ENCODE measurements at places on chromosomes 7 and 10.

- no peak for DNase-seq
These were observed 15.5 kb upstream of the SLC18A3 start for GRCh38 chr10:49594594-49594993.

- peak; percentile 16 for DNase-seq
These were observed 818 bp upstream of the SUPV3L1 start for GRCh38 chr10:69179089-69179742.

DNA sequence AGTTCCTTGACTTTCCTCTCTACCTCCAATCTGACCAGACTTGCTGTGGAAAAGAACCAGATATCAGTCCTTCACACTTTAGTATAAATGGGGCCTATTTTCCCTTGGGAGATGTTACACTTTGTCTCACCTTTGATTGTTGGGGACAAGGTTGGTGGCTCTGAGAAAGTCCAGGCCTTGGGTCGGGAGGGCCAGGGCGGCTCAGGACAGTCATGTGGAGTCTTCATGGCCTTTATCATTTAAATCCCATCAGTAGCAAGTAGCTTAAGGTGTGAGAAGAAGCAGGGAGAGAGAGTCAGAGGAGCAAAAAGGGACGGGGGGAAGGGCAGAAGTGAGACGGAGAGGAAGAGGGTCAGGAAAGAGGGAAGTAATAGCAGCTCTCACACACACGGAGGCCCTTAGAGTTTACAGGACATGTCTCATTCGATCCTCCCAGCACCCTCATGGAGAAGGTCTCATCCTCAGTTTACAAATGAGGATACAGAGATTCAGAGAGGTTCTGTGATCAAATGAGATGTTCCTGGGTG lies 40.5 kb downstream of the TBATA start:
- DNase-seq, result no peak

DNA sequence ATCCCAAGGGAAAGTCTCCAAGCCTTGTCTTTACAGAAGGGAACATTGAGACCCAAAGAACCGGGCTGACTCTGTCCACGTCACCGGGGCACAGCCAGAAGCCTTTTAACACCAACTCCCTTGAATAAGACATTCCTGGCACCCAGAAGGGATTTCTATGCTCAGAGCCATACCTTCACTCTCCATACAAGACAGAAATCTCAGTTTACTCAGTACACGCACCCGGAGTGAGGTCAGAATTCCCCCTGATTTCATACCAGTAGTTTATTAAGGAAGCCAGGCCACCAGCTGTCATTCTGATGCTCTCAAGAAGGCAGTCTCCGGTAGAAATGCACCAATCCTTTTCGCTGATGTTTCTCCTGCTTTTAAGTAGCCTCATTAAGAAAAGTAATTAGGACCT lies 134.2 kb upstream of the KCNMA1 start:
- no peak for DNase-seq

DNA sequence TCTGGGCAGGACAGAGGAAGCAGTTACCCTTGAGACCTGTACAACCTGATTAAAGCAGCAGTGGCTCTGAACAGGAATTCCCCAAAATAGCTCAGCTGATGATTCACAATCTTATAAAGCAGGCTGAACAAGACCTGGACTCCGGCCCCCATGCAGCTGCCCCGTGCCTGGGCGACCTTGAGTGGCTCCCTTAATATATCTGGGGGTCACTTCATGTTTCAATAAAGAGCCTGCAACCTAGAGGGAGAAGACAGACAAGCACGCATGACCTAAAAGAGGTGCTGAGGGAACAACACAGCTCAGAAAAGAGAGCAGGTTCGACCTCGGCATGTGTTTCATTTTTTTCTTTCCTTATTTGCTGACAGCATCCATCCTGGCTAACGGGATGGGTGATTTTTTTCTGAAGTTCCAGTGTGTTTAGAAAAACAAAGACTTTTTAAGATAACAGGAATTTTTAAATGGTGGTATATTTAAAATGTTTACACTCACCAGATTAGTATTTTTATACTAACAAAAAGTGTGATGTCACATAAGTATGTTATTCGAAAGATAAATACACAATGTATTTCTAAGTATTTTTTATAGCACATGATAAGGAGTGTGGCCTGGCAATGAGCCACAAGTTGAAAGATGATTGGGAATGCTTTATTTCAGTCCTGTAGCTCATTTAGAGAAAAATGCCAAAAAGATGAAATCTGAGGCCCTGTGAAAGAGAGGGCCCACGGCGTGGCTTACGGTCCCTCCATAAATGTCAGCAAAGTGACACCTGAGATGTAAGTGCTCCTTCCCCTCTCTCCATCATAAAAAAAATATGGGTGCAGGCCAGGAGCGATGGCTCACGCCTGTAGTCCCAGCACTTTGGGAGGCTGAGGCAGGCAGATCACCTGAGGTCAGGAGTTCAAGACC lies 161.3 kb downstream of the SLIT1 start:
- no peak for DNase-seq

GRCh38 chr7:129127601-129128000 lies 16.9 kb upstream of the TSPAN33 start:
- no peak for DNase-seq

GRCh38 chr7:26375726-26376174 lies 84.1 kb downstream of the SNX10 start:
- no peak for DNase-seq

- DNase-seq, result no peak
These were observed 80.4 kb downstream of the HIP1 start for GRCh38 chr7:75658369-75658768.

- no peak for DNase-seq
These were observed 131.8 kb upstream of the UNC5B start for GRCh38 chr10:71080381-71081228.

DNA sequence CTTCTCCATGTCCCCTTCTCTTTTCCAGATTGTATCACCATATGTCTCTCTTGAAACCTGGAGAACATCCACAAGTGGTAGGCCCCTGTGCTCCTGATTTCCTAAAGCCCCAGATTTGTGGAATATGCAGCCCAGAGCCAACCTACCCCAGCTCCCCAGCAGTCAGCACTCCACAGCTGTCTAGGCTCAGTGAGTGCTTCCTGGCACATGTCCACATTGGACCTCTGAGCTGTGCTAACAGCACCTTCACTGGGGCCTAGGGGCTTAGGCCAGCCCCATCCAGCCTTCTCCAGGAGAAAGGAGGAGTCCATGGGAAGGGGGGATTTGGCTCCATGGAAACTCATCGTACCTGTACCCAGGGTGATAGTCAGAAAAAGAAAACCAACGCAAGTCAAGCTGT lies 192.7 kb downstream of the FGFR2 start:
- DNase-seq, result no peak

- DNase-seq, result no peak
These were observed 26.3 kb downstream of the CRCP start for GRCh38 chr7:66140924-66141323.

GRCh38 chr7:15764010-15764409 lies 77.5 kb upstream of the MEOX2 start:
- no peak for DNase-seq

- DNase-seq, result no peak
These were observed 455.1 kb downstream of the AUTS2 start for GRCh38 chr7:70053421-70053820.

- DNase-seq, result no peak
These were observed 162.4 kb downstream of the AGMO start for GRCh38 chr7:15399441-15399840.

DNA sequence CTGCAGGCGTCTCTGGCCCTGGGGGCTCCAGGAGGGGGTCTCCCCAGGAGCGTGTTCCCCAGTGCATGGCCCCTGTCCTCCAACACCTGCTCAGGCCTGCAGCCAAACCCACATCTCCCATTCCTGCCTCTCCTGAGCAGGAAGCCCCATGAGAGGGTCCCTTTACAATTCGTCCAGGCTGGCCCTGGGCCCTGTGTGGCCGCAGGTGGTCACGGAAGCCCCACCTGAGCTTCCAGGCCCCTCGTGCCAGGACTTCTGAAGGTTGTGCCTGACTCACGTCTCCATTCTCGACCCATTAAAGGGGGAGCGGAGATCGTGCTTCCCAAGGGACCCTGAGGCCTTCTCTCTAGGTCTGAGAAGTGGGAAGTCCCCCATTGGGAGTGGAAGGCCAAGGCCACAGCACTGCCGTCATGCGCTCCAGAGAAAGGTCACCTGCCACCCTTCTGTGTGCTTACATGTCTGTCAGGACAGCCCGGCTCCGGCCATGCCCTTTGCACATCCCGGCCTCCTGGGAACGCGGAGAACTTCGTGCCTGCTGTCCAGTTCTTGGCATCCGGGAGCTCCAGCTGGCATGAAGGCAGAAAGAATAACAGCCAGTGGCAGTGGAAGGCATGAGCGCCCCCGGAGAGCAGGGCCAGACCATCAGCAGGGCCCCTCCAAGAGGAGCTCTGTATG lies 382.3 kb downstream of the DNAJB6 start:
- no peak for DNase-seq

- DNase-seq, result no peak
These were observed 235.1 kb upstream of the CXCL12 start for GRCh38 chr10:44619975-44620374.

GRCh38 chr10:3700531-3701076 lies 84.4 kb downstream of the KLF6 start:
- no peak for DNase-seq

GRCh38 chr7:5179756-5180155 lies 10.3 kb upstream of the WIPI2 start:
- DNase-seq, result no peak

GRCh38 chr7:68381731-68382130 lies 1216.5 kb upstream of the AUTS2 start:
- DNase-seq, result no peak

- no peak for DNase-seq
These were observed 57.3 kb upstream of the SMIM30 start for GRCh38 chr7:113175525-113176104.

- DNase-seq, result no peak
These were observed 31.1 kb upstream of the LRRN3 start for GRCh38 chr7:111059833-111060232.

DNA sequence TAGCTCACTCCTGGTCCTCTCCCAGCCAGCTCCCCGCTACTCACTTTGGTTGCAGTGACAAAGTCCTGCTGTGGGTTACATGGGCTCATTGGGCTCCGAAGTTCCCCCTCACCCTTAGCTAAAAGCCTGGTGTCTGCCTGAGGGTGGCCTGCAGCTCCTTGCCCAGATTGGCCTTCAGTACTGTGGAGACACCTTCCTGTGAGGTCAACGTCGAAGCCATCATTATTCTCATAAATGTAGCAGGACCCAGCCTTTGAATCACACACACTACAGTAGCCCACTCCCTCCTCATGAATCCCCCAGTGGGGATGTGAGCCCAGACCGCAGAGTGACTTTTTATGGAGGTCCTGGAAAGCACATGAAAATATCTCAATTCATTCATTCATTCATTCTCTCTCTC lies 10.5 kb downstream of the MBL2 start:
- no peak for DNase-seq

- no peak for DNase-seq
These were observed 17.2 kb downstream of the SFR1 start for GRCh38 chr10:104139221-104139620.

DNA sequence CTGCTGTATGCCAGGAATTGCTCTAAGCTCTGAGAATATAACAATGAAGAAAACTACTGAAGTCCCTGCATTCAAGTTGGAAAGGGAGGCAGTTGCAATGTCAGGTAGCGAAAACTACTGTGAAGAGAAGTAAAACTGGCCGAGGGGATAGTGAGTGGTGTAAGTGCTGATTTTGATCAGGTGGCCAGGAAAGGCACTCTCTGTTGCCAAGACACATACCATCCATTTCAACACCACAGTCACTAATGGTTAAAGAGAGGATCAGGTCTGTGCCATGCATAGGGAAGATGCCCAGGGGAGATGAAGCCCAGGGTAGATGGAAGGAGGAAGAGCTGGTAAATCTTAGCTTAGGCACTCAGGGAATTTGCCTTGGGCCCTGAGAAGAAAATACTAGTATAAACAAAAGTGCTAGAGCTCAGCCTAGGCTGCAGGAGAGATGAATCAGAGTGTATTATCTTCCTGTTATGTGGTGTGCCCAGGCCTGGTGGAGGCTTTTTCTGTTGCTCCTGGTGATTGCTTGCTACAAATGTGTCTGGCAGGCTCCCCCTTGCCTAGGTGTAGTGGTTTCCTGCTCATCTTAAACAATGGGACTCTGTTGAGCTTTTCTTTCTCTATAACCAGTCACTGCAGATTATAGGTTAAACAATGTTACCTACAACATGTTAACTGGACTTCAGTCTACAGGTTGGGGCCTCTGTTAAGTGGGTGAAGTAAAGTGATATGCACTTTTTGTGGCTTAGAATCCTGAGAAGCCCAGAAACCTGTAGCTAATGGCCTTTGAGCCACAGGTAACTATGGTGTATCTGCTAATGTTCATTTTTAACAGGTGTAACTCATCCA lies 125.5 kb downstream of the LRRC4 start:
- DNase-seq, result no peak

- no peak for DNase-seq
These were observed 858.7 kb downstream of the CCSER2 start for GRCh38 chr10:85187047-85187446.

- no peak for DNase-seq
These were observed 43.9 kb upstream of the KCND2 start for GRCh38 chr7:120229084-120229483.

DNA sequence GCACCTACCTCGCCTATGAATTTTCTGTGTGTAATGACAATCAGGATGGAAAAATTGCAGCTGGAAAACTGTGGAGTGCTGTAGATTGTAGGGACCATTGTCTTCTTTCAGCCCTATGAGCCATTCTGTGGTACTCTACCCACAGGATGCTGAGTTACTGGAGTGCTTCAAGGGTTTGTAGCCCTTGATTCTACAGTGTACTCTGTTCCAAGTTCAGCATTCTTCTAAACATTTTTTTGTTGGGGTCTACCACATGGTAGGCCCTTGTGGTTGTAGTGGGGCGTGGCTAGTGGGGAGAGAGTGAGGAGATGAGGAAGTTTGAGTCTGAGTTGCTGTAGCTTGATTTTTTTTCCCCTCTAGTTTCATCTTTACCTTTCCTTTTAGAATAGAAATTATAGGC lies 33.5 kb downstream of the REEP3 start:
- peak; percentile 5 for DNase-seq

- DNase-seq, result no peak
These were observed 1.9 kb downstream of the SEMA4G start for GRCh38 chr10:100970914-100971811.

GRCh38 chr7:139720705-139721231 lies 57.0 kb downstream of the HIPK2 start:
- no peak for DNase-seq

DNA sequence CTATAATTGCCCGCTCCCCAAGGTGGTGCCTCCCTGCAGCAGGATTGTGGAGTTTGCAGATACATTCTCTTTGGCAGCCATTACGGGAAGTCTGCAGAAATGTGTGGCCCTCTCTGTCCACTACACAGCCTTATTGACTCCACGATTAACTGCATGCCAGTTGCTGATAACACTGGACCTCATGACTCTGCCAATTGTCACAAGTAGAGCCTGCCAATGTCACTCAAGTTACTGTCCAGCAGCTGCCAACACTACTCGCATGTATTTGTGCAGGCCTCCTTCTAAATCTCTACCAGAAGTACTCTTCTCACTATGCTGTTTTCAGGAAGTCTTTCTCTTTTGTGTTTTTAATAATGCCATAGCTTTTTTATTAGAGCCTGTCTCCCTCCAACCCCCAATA lies 128.8 kb downstream of the PPP1R3A start:
- DNase-seq, result no peak

GRCh38 chr10:128420623-128421022 lies 294.4 kb upstream of the MKI67 start:
- no peak for DNase-seq

All from stimulated activated naive CD4-positive, alpha-beta T cell treated with Interleukin-2 at 50 U/mL for 16 hours (primary cell).